ENCODE measurements at places on chromosomes 2 and 18.

- DNase-seq = no peak
Observed at GRCh38 chr18:46596119-46596518, 60.9 kb downstream of the LOXHD1 start.

- no peak for DNase-seq
Observed at GRCh38 chr2:80545420-80546210, 241.1 kb upstream of the LRRTM1 start.

GRCh38 chr2:8631465-8632005 is 50.3 kb upstream of the ID2 start:
- no peak for DNase-seq

- no peak for DNase-seq
Observed at GRCh38 chr2:177874686-177875085, 197.9 kb downstream of the PDE11A start.

DNA sequence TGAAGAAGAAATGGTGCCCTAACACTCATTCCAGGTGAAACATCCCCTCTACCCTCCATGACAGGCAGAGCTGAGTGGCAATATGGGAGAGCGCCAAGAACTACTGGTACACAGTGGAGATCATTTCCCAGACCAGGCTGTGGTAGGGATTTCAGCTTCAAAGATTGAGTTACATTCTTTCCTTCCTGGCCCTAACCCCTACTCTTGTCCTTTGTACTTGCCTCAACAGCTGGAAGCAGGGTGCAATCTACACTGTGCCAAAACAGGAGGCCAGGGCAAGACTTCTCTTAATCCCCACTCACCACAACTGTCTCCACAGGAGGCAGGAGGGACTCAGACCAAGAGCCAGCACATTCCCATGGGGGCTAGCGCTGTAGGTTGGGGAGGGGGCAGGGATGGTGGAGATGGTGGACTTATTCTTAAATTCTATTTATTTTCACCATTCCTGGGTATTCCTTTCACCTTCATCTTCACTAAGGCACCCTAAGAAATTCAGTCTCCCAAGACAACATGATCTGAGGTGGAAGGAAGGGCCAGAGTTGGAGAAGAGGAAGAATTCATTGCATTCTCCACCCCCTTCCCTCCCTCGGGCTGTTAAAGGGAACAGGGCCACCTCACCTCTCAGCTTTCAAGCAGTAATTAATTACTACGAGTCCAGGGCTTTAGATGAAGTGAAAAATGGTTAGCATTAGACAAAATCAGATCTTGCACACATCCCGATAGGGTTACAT is 65.9 kb downstream of the AAK1 start:
- no peak for DNase-seq

DNA sequence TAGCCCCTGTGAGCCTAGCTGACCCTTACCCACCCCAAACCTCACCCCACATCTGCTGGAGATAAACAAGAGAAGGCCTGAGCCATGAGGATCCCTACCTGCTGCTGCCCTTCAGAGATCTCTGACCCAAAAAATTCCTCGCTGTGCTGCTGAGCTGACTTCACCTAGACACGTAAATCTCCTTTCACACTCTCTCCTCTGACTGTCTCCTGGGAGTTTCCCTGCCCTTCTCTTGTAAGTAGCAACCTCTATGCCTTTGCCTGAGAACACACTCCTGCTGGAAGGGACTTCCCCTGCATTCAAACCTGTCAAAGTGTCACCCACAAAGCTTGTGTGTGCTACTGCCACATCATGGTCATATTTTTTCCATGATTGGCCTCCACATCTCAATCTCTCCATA is 134.2 kb upstream of the NOL4 start:
- DNase-seq = no peak

DNA sequence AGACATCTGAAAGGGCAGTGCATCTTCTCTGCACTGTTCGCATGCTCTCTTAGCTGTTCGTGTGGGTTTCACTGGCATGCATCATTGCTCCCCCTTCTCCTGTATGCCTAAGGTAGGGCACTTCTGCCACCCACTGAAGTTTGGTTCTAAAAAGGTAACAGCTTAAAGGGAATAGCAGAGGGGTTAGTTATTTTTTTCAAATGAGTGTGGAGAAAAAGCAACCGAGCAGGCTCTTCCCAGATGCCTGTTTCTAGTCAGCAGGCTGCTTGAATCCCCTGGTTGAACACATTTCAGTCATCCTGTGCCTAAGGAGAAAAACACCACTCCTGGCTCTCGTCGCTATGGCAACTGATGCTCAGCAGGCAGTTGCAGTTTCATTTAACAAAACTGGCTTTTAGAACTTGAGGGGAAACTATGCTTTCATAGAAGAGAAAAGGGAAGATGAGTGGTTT is 69.8 kb upstream of the GALNT3 start:
- DNase-seq = no peak

- DNase-seq = no peak
Observed at GRCh38 chr2:239813261-239814115, 211.7 kb downstream of the NDUFA10 start.

GRCh38 chr2:220562375-220563140 is 935.1 kb downstream of the SLC4A3 start:
- no peak for DNase-seq

- no peak for DNase-seq
Observed at GRCh38 chr2:8107621-8108378, 574.1 kb upstream of the ID2 start.

DNA sequence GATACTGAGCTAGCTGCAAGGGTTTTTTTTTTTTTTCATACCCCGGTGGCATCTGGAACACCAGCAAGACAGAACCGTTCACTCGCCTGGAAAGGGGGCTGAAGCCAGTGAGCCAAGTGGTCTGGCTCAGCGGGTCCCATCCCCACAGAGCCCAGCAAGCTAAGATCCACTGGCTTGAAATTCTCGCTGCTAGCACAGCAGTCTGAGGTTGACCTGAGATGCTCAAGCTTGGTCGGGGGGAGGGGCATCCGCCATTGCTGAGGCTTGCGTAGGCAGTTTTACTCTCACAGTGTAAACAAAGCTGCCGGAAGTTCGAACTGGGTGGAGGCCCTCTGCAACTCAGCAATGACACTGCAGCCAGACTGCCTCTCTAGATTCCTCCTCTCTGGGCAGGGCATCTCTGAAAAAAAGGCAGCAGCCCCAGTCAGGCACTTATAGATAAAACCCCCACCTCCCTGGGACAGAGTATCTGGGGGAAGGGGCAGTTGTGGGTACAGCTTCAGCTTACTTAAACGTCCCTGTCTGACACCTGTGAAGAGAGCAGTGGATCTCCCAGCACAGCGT is 5.1 kb upstream of the MIB1 start:
- peak; percentile 19 for DNase-seq

GRCh38 chr2:84102274-84102673 is 356.8 kb downstream of the SUCLG1 start:
- no peak for DNase-seq

DNA sequence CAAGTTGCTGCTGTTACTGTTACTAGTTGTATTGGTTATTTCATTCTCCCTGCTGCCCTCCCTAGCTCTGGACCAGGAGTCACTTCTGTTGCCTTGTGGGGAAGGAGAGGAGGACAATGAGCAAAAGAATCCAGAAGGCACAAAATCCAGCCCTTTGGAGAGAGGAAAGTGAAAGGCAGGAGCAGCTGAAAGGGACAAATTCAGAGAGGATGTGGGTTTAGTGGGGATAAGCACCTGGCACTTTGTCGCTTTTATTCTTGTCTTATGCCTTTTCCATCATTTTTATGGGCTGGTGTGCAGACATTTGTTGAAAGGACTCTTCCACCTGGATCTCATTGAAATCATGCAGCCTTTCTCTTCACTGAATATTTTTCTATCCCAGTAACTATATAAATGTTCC is 24.3 kb upstream of the LTBP1 start:
- no peak for DNase-seq

DNA sequence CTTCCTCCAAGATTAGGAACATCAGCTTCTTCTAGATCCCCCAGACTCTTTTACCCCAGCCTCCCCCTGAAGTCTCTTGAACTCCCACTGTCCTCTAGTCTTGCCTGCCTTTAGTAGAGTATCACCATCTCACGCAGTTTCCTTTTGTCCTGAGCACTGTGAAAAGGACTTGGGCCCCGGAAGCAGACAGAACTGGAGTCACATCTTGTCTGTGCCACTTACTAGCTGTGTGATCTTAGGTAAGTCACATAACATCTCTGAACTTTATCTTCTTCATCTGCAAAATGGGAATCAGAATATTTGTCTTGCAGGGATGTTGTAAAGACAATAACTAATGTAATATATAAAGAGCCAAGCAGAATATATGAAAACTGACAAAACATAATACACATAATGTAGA is 8.4 kb upstream of the TRABD2A start:
- no peak for DNase-seq

DNA sequence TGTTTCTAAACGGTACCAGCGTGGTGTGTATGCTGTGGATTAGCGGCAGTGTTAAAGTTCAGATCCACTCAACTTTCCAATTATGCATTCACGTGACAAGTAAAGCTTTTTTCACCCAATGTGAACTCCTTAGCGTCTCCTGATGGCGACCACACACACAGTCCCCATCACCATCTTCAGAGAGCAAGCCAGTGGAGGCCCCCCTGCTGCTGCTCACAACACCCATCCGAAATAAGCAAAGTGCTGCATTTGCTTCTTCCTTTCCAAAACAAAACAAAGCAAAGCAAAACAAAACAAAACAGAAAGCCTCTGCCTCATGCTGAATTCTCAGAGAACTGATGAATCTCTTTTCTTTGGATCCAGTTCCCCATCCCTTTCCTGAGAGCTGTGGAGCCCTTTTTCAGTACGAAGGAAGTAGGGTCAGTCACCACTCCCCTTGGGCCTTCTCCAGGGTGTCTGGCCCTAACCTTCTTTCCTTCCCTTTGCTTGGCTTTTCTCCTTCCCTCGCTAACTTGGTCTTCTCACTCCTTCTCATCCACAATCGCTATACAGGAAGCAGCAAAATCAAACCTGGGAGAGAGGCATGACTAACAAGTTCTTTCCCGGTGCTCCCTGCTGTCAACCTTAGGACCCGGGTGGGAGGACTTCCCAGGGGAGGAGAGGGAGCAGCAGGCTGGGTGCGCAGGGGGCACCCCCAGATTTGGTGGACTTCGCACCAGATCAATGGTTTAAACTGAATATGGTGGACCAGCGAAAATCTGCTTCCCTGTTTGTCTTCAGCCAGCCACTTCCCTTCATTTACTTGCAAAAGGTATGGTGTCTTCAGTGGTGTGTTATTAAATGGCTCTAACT is 56.0 kb downstream of the NRP2 start:
- DNase-seq = no peak

GRCh38 chr18:23056315-23056714 is 79.0 kb upstream of the CABLES1 start:
- DNase-seq = no peak

DNA sequence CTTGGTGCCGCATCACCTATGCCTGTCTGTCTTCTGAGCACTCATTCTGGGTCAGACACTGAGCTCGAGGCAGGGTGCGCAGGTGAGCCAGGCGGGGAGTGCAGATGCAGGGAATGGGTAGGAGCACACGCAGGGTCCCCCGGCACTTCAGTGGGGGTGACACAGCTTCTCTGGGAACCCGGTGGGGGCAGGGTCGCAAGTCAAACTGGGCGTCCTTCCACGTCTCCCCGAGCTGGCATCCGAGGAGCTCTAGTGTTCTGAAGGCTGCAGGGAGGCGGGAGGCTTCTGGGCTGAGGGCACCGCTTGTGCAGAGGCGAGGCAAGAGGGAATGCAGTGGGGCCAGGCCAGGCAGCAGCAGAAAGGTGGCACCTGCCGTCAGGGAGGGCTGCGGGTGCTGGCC is 86.0 kb downstream of the DGKD start:
- DNase-seq = no peak

DNA sequence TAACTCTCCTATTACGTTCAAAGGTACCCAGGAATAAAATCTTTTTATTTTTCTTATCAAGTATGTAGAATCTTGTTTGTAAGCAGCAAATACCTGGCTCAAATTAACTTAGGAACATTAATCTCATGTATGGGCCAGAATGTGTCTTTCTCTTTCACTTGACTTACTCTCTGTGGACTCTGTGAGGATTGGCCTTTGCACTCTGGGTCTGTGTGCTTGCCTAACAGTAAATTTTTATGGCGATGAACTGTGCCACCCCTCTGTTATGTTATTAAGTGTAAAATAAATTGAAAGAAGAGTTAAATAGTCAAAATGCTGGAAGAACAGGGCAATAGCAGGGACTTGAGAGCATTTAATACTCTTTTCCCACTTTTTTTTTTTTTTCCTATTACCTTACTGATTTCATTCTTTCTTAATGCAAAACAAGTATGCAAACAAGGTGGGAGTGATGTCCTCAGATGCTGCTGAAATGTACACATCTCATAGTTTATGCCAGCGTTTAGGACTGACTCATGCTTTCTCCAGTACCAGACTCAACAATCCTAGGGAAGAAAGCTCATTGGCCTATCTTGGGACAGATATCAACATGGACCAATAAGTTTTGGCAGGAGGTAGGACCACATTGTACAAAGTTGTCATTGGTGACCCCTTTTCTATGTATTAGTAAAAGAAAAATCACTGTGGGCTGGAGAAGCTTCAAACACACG is 25.5 kb downstream of the LYPD6 start:
- no peak for DNase-seq

DNA sequence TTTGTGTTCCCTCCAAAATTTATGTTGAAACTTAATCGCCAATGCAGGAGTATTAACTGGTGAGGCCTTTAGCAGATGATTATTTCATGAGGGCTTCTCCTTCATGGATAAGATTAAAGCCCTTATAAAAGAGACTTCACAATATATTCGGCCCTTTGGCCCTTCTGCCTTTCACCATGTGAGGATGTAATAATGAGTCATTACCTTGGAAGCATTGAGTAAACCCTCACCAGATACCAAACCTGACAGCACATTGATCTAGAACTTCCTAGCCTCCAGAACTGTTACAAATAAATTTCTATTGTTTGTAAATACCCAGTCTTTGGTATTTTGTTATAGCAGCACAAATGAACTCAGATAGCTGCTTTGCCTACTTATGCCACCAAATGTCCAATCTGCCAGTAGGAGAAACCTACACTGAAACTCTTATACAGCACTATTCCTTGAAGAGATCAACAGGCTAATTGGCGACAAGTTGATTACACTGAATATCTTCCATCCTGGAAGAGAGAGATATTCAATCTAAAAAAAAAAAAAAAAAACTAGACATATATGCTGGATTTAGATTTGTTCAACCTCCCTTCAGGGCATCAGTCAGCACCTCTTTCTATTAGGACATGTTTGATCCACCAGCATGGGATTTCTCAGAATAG is 125.9 kb upstream of the COL5A2 start:
- no peak for DNase-seq

GRCh38 chr2:196558497-196558896 is 81.0 kb upstream of the CCDC150 start:
- no peak for DNase-seq

GRCh38 chr2:237882510-237883481 is 23.4 kb downstream of the RAMP1 start:
- DNase-seq = no peak

GRCh38 chr2:235291461-235291860 is 202.4 kb upstream of the AGAP1 start:
- DNase-seq = no peak

DNA sequence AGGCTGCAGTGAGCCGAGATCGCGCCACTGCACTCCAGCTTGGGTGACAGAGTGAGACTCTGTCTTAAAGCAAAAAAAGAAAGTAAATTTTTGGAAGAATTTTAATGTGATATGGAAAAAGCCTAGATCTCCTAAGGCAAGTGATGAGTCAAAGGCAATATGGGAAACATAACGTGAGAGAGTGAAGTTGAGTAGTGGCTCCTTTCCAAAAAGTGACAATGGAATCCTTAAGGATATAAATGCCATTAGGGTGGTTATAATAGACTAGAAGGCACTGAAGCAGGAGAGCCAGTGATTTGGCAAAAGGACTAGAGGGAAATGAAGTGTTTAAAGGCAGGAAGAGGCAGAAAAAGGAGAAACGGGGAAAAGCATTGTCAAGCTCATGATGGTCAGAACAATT is 25.6 kb downstream of the ARHGAP28 start:
- no peak for DNase-seq

All from stimulated activated CD4-positive, alpha-beta T cell treated with anti-CD3 and anti-CD28 coated beads, Interleukin-12 subunit alpha, Interleukin-12 subunit beta, amount 100 ng/mL, for 24 hours (primary cell).